Large intestine (tissue), 12 donors: ENCODE measurements at places on chromosomes 12 and 14.

GRCh38 chr12:131940141-131940547 lies 9.6 kb upstream of the EP400 start:
- no peak for DNase-seq

DNA sequence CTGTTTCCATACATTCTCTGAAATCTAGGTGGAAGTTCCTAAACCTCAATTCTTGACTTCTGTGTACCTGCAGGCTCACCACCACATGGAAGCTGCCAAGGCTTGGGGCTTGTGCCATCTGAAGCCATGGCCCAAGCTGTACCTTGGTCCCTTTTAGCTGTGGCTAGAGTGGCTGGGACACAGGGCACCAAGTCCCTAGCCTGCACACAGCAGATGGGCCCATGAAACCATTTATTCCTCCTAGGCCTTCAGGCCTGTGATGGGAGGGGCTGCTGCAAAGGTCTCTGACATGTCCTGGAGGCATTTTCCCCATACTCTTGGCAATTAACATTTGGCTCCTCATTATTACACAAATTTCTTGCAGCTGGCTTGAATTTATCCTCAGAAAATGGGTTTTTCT lies 40.0 kb upstream of the COCH start:
- DNase-seq, result no peak

DNA sequence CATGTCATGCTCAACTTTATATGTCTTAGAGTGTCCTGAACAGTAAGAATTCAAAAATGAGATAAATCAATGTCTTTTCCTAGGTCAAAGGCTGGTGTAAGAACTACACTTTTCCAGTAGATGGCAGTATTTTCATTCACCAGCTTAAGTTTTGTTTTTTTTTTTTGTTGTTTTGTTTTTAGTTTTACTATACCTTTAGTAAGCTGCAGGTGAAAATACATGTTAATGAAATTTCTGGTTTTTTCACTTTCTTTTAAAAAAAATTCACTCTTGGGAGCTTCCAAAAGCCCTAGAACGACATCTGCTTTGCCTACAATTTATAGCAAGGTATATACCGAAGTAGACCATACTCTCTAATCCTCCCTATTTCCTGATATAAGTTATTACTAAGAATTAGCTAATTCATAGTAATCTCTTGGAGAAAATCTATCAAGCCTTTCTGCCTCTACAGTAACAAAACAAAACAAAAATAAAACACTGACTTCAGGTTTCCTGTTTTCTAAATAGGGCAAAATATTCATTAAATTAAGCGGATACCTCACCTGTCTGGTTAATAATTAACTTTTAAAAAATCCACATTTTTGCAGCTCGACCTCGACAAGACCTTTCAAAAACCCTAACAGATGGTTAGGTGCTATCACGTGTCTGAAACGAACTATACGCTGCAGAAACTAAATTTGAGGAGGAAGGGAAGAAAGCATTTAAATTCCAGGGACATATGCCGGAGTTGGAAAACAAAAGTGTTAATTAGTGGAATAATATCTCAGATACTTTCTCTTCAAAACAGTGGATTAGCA lies 2.7 kb upstream of the SAMD4A start:
- DNase-seq, result peak; percentile 69

DNA sequence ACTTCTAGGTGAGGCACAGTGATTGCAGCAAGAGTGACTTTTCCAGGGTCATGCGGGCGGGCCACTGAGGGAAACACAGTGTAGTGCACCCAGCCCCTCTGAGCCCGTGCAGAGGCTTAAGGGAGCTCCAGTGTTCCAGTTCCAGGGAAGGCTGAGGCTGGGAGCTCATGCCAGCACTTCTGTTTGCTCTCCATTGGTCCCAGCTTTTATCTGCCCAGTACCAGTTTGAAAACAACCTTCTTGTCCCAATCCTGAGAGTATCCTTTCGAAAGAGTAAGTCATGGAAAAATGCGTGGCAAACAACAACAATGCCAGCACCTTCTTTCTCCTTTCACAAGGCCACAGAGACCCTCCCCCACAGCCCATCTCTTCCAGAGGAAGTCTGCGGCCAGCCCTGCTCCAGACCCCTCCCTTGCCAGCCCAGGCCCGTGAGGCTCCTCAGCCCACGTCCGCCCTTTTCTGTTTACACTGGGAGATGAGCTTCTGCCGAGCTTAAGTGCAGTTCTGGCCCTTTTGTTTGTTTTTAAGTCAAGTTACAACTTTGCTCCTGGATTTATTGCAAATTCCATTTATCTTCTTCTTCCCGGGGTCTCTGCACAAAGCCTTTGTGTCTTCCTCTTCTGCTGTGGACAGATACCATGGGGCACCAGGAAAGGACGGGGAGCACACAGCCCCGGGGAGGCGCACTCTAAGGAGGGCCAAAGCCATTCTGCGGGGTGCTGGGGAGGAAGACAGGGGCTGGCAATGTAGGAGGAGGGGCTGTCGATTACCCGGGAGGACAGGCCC lies 185.6 kb downstream of the ZFP36L1 start:
- peak; percentile 50 for DNase-seq

DNA sequence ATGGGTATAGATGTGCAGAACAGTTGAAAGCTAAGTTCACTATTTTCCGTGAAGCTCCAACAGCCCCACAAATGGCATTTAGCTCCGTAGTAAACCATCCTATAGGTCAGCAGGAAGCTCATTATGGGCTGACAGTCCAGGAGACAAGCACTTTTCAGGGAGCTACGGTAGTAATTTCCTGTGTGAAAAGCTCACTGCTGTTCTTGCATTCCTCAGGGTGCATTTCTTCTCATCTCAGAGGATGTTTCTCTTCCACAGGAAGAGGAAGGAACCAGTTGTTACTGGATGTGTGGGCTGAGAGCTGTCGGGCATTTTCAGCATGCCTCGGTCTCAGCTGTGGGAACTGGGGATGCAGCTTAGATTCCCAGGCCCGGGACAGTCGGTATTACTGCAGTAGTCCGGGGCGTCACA lies 72.8 kb downstream of the GALNT4 start:
- DNase-seq, result no peak

DNA sequence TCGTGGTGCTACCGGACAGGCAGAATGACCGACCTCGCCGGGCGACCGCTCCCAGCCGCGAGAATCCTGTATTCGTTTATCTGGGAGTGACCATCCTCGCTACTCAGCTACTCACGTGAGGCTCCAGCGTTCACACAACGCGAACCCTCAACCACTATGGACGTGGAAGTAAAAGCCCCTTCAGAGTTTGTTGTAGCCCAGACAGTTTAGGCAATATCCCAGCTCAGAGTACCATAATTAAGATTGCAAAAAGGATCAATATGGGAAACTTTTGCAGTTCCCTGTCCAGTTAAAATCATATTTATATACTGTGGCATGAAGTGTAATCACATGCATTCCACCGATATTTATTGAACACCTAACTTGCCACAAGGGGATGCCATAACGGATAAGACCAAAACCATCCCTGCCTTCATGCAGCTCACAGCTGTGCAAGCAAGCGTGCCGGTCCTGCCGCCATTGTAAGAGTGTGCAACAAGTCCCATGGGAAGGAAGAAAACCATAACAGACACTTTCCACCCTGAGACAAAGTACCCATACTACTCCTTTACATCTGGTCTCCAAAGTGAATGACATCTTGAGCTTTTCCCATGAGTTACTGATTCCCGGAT lies 938 bp upstream of the MAX start:
- DNase-seq, result no peak

DNA sequence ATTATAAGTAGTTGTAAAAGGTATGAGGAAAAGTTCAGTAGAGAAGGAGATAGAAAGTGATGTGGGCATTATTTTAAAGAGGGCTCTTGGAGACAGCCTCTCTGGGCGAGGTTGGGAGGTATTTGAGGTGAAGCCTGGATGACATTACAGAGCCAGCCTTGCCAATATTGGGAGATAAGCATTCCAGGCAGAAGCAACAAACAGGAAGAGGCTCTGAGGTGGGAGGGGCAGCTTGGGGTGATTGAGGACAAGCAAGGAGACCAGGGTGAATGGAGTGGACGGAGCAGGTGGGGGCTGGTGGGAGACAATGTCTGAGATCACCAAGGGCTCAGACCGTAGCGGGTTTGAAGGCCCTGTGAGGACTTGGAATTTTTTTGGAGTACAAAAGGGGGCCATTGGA lies 87.3 kb downstream of the DYRK2 start:
- no peak for DNase-seq

- peak; percentile 29 for DNase-seq
Measured at GRCh38 chr12:79848339-79848738, 86.6 kb downstream of the PPP1R12A start.

- DNase-seq, result no peak
Measured at GRCh38 chr12:71900091-71900490, 38.6 kb upstream of the TPH2 start.

GRCh38 chr12:65168681-65169319 lies 583 bp upstream of the LEMD3 start:
- no peak for DNase-seq

DNA sequence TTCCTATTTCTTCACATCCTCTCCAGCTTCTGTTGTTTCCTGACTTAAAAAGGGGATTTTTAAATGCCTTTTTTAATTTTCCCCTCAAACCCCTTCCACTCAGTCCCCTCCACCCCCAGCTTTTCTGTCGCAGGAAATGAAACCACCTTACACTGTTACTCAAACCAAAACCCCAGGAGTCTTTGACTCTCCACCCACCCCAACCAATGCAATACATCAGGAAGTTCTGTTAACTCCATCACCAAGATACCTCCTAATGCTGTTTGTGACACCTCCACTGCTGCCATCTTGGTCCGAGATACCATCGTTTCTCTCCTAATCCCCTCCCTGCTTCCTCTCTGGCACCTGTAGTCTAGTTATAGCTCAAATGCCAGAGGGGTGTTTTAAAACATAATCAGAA lies 25.4 kb upstream of the CPM start:
- DNase-seq, result no peak

DNA sequence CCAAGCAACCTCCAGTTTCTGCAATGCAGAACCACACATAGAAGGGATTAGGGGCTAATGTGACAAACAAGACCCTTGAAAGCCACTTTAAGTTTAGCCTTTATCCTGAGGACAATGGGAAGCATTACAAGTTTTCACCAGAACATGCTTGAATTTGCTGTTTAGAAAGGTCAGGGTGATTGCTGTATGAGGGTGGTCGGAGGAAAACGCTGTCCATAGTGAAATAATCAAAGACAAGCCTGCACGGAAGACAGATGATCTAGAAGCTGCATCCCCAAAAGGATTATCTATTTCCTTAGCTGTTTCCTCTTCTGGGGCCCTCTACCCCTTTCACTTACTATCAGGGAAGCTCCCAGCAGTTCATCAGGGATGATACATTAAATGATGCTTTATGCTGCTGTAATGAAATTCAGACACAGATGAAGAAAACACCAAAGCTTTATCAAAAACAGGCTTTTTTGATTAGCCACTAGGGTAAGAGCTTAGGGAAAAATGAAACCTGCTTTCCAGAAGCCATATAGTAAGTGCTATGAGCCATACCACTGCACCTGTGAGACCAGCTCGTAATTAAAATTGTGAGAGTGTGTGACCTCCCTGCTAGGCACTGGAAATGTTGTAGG lies 6.5 kb downstream of the HAL start:
- DNase-seq, result no peak

DNA sequence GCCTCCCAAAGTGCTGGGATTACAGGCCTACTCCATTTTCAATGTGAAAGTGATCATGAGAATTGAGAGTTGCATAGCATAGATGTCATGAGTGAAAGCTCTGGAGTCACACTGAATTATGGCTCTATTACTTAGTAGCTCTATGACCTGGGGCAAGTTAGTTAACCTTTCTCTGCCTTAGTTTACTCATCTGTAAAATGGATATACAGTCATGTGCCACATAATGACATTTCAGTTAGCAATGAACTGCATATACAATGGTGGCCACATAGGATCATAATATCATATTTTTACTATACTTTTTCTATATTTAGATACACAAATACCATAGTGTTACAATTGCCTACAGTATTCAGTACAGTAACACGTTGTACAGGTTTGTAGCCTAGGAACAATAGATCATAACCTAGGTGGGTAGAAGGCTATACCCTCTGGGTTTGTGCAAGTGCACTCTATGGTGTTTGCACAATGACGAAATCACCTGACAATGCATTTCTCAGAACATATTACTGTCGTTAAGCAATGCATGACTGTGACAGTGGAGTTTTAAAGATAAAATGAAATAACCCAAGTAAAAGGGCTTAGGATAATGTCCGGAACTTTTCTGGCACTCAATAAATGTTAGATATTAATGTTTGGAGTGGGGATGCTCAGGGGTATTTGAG lies 53.1 kb downstream of the ZFYVE26 start:
- peak; percentile 81 for DNase-seq

DNA sequence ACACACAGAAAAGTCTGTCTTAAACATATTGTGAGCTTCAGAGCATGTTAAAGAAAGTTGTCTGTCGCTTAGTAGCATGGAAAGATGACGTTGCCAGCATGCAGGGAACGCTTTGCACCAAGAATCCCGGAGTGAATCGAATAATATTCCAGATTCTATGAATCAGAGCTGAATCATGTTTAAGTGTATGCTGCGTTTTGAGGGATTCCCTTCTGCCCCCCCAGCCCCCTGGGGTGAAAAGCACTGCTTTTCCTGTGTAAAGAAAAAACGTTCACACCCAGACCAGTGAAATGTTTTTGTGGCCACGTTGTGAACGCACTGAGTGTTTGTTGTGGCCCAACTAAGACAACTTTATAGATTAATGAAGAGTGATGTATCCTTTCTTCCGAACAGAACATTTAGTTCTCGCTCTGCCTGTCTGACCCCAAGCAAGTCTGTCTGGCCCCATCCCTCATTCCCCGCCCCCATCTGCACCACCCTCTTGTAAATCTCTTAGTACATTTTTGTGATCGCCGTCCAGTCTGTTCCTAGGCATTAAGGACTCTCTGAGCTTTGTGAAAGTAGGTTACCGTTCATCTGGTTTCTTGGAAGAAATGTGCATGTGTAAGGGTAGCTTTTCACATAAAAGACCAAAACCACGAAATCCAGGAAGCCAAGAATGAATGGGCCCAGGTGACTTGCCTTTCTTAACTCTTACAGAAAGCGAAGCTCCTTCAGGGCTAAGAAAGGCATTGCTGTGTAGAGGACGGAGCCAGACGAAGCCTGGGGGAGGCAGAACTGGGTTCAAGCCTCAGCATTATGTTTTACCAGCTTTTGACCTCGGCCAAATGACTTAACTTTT lies 103.0 kb downstream of the SAMD4A start:
- DNase-seq, result no peak

DNA sequence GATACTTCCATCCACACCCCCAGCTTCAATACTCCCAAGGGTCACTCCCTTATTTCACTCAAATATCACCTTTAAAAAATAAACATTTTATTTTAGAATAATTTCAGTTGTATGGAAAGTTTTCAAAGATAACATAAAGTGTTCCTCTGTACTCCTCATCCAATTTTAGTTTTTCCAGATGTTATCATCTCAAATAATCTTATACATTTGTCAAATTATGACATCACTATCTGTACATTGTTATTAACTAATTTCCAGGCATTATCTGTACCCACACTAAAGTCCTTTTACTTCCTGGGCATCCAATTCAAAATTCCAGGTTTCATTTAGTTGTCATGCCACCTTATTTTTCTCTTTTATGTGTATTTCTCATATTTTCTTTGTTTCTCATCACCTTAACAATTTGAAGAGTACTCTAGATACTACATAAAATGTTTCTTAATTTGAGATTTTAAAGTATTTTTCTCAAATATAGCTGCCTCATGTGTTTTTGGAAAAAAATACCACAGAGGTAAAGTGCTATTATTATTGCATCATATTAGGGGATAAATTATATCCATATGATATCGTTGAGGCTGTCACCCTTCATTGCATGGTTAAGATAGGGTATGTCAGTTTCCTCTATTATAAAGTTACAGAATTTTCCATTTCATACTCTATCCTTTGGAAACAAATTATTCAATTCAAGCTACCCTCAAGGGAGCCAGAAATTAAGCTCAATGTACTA lies 571.0 kb downstream of the SLC6A15 start:
- DNase-seq, result no peak

- DNase-seq, result no peak
Measured at GRCh38 chr14:32623300-32624093, 294.4 kb downstream of the AKAP6 start.
